ENCODE measurements at places on chromosomes 3 and 15.

DNA sequence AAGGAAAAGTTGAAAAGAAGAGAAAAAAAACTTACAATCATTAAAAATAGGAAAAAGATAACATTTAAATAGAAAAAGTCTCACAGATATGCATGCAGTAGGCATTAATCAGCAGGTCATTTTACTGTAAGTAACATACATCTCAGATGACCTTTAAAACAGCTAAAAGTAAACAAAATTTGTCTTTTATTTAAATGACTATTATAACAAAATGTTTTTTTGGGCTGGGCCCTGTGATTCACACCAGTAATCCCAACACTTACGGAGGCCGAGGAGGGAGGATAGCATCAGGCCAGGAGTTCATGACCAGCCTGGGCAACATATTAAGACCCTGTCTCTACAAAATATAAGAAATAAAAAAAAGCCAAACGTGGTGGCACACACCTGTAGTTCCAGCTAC, 14.7 kb downstream of the IQGAP1 start:
- no peak for DNase-seq

DNA sequence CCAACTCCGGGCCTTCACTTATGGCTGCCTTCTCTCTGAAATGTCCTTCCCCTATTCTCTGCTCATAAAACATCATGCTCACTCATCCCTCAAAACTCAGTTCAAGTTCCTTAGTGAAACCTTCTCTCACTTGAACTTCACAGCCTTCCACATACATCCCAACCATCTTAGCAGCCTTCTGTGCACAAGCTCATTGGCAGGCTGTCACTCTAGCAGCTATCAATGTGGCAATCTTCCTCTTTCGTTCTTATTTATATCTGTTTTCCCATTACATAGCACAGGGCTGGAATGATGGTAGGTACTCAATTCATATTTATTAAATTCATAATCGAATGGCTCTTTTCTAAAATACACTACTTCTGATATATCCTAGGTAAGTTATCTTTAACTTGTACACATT, 66.4 kb upstream of the MCTP2 start:
- DNase-seq, result no peak

DNA sequence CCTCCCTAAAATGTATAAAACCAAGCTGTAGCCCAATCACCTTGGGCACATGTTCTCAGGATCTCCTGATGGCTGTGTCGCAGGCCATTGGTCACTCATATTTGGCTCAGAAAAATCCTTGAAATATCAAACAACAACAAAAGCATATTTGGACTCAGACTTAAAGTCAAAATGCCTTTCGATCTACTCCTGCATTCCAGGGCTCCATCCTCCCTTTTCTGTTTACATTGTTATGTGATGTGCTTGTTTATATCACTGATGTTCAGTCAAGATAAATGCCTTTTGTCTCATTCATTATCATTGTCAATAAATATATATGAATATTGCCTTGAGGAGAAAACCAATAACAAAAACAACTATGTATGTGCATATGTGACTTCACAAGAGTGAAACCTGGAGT, 31.7 kb downstream of the HGD start:
- no peak for DNase-seq

DNA sequence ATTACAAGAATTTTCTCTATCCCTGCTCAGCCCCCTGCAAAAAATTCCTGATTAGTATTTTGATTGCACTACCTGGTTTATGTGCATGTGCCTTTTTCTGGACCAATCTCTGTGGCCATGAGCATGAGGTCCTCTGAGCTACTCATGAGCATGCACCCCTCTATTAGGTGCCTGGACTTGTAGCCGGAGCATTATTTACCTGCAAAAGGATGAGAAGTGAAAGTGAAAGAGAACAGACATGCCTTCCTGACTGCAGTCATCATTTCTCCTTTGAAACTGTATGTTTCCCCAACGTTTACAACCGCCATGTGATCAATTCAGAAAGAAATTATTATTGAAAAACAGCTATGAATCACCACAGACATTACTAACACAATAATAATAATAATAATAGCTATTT, 1008.8 kb downstream of the ROBO2 start:
- DNase-seq, result no peak

DNA sequence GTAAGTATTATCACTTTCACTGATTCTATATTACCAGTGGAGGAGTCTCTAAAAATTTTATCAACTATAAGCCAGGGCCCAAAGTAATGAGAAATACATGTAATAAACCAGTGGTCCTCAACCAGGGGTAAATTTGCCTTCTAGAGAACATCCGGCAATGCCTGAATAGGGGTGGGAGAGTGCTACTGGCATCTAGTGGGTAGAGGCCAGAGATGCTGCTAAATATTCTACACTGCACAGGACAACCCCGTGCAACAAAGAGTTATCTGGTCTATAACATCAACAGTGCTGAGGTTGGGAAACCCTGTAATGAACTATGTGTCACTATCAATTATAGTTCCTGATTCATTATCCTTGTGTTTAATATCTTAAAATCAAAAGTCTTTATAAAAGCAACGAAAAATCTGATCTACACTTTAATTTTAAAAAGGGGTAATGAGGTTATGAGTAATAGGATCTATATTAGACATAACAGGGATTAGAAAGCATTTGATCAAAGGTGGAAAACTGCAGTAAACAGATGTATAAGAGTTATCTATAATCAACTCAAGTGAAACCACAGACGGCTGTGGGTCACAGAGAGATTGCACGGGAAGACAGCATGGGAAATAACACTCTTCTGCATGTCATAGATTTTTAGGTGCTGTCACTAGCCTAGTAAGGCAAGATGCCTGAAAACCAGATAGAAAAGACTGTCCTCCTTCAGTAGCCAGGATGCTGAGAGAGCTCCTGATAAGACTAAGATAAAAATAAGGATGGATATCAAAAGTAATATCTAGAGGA, 2.0 kb downstream of the LYSMD2 start:
- no peak for DNase-seq

DNA sequence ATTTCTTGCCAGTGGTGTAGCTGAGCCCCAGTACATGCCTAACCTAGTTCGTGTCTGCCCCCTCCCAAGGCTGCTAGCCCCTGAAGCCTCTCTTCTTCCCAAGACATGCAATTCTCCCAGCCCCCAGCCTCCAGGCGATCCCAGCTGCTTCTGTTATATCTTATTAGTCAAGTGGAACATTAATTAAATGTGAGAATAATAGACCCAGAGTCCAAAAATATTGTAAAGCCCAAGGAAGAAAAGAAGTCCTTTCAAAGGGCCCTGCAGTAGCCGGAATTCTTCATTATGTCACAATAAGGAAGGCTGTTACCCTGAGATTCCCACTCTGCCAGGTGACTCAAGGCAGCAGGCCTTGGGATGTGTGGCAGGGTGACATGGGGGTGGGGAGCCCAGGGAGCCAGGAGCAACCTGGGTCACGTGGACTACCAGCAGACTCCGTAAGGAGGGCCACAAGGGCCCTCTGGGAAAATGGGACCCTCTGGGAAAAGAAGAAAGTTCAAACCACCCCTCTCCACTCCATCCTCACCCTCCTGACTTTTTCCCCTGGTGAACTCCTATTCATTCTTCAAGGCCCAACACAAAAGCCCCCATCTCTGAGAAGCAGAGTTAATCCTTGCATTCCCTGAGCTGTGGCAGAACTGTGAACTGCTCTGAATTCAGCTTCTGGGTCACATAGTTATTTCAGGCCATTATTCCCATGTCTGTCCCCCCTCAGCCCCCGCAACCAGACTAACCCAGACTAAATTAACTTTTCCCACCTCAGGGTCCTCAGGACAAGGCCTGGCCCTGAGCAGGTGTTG, 21.8 kb upstream of the TRH start:
- DNase-seq, result no peak

DNA sequence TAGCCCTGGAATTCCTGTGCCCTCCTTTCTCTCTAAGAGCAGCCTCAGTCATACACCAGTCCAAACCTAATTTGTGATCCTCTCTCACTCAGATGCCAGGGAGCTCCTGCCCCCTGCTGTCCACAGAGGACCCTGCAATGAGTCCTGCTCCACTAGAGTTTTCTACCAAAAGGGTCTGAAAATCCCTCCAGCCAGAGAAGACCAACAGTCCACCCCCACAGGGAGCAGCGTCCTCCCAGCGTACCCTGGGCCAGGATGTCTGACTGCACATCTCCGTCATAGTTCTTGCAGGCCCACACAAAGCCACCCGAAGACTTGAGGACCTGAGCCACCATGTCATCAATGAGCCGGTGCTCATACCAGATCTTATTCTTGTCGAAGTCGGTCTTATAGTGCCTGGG, 15.4 kb downstream of the IDH2 start:
- peak; percentile 62 for DNase-seq

- DNase-seq, result no peak
These were observed 45.5 kb downstream of the NEK11 start for GRCh38 chr3:131072099-131072559.

DNA sequence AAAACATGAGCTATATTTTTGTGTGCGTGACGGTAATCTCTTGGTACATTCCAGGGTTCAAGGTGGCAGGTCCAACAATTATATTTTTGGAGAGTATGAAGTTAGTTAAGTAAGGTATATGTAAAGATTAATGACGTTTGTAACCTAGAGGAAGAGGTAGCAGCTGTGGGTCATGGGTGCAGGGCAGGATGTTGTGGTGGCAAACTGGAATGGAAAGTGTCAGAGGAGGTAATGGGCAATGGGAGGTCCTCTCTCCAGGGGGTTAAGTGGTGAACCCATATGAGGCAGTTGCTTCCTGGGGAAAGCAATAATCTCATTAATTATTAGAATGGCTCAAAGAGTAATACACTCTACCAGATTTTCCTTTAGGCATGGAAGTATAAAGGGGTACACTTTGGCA, 1.0 kb upstream of the CD200R1L start:
- no peak for DNase-seq
